ENCODE measurements at places on chromosomes 12 and 14. TPM values are rescaled to one million over a fixed set of nuclear protein-coding genes. Genes with fewer than 3 reads are reported as not detected.
A peak's percentile ranks its signal among the peaks of the same experiment; 100 is the strongest.

GRCh38 chr12:2449586-2449985 lies 345.2 kb upstream of the FKBP4 start:
- H3K27ac ChIP-seq: no peak overlapping the region
- H3K4me1 ChIP-seq: no peaks in the 10 kb centered on the region
- H3K4me3 ChIP-seq: no peak overlapping the region
- no peaks in the 10 kb centered on the region for H3K36me3 ChIP-seq
- H3K27me3 ChIP-seq: no peaks in the 10 kb centered on the region

DNA sequence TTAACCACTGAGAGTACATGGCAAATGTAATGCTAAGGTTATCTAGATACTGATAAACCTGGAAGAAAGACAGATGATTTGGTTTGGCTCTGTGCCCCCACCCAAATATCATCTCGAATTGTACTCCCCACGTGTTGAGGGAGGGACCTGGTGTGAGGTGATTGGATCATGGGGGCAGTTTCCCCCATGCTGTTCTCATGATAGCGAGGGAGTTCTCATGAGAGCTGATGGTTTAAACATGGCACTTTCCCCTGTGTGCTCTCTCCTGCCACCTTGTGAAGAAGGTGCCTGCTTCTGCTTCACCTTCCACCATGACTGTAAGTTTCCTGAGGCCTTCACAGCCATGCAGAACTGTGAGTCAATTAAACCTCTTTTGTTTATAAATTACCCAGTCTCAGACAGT lies 14.2 kb downstream of the NOXRED1 start:
- H3K4me3 ChIP-seq: no peak overlapping the region
- H3K36me3 ChIP-seq: no peaks in the 10 kb centered on the region
- H3K27ac ChIP-seq: no peak overlapping the region
- no peaks in the 10 kb centered on the region for H3K4me1 ChIP-seq
- no peaks in the 10 kb centered on the region for H3K27me3 ChIP-seq

DNA sequence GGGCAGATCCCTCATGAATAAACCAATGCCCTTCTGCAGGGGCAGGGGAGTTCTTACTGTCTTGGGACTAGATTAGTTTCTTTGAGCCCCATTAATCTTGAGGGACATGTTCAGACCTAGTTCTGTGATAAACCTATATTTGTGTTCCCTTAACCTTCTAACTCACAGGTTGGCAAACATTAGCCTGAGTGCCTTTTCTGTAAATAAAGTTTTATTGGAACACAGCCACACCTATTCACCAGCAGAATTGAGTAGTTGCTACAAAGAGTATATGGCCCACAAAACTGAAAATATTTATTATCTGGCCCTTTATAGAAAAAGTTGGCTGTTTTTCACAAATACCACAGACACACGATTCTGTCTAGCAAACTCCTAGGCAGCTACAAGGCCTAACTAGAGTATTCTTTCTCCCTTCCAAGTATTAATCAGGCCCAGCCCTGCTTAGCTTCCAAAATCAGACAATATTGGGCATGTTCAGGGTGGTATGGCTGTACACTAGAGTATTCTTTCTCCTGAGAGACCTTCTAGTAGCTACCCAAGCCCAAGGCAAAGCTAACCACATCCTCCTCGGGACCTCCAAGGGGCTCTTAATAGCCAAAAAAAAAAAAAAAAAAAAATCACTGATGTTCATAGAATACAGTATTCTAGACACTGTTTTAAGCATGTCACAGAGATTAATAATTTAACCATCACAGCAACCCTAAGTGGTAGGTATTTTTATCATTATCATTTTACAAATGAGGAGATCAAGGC lies 199.3 kb upstream of the PWP1 start:
- H3K4me3 ChIP-seq: no peak overlapping the region
- H3K27me3 ChIP-seq: no peaks in the 10 kb centered on the region
- H3K4me1 ChIP-seq: no peaks in the 10 kb centered on the region
- H3K27ac ChIP-seq: no peak overlapping the region

DNA sequence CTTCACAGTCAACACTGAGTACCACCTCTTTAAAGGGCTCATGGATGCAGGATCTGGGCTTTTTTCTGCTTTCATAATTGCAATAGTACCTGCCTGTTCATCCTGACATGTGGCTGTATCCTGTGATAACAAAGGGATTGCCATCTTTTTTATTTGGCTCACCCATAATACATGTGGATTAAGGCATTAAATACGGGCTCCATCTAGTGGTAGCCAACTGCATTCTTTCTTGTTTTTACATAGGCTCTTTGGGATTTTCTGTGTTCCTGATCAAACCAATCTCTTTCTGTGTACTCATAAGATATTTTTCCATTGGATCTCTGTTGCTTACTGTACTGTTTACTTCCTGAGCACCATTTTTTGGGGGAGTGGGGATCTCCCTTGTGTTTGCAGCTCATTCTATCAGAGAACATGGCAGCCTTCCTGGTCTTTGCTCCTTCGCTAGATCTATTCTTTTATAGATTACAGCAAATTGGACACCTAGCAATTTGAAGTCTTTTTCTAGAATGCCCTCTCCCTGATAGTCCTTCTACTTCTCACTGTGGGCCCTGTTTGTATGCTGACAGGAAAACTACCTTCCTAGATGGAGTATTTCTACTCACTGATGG lies 723.4 kb upstream of the MDGA2 start:
- no peaks in the 10 kb centered on the region for H3K36me3 ChIP-seq
- no peaks in the 10 kb centered on the region for H3K4me1 ChIP-seq
- no peak for DNase-seq
- no peak overlapping the region for H3K4me3 ChIP-seq
- no peaks in the 10 kb centered on the region for H3K27me3 ChIP-seq

DNA sequence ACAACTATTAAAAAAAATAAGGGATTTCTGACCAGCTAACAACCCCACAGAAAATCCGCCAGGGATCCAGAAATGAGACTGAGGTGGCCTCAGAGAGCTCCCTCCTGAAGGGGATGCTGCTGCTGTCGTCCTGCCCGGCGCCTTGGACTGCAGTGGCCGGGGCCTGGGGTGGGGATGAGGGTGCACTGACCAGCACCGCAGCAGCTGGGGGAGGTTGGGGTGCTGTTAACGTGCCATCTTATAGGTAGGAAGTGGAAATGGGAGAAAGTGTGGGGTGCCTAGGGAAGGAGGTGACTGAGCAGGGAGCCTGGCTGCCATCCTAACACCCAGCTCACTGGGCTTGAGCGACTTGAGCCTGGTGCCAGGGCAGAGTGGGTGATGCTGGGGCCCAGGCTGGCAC lies 32.0 kb downstream of the DDX11 start:
- no peak for DNase-seq
- peaks cover 5% of the 10 kb centered on the region for H3K27me3 ChIP-seq
- H3K27ac ChIP-seq: no peak overlapping the region
- no peak overlapping the region for H3K4me3 ChIP-seq
- no peaks in the 10 kb centered on the region for H3K4me1 ChIP-seq

- no peak overlapping the region for H3K4me3 ChIP-seq
- peaks cover 2% of the 10 kb centered on the region for H3K4me1 ChIP-seq
- H3K27me3 ChIP-seq: no peaks in the 10 kb centered on the region
Observed at GRCh38 chr12:1552911-1553491, 41.4 kb downstream of the FBXL14 start.

- H3K4me1 ChIP-seq: no peaks in the 10 kb centered on the region
- H3K27ac ChIP-seq: no peak overlapping the region
- no peak for DNase-seq
- H3K36me3 ChIP-seq: no peaks in the 10 kb centered on the region
- no peak overlapping the region for H3K4me3 ChIP-seq
- no peaks in the 10 kb centered on the region for H3K27me3 ChIP-seq
Observed at GRCh38 chr12:96824074-96824837, 82.8 kb upstream of the NEDD1 start.

DNA sequence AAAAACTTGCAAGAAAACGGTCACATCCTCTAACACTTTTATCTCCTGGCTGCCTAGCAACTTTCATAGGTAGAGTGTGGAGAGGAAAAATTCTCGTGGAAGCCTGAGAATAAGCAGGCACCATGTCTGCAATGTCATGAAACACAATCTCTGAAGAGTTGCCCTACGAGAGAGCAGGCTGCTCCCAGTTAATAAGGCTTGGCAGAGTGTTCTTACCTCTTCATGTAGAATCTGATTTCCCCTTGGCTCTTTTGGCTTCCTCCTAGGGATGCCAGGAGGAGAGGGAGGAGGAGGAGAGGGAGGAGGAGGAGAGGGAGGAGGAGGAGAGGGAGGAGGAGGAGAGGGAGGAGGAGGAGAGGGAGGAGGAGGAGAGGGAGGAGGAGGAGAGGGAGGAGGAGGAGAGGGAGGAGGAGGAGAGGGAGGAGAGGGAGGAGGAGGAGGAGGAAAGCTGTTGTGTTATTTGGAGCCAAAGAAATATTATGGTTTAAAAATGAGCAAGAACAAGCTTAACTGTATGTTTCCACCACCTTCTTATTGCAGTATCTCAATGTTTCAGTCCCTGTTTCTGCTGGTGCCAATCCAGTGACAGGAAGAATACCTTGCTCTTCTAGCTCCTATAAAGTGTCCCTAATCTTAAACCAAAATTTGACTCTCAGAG lies 52.9 kb downstream of the EGLN3 start:
- H3K4me1 ChIP-seq: peaks cover 1% of the 10 kb centered on the region
- H3K36me3 ChIP-seq: no peaks in the 10 kb centered on the region
- H3K27me3 ChIP-seq: no peaks in the 10 kb centered on the region

- H3K4me1 ChIP-seq: no peaks in the 10 kb centered on the region
- H3K27me3 ChIP-seq: no peaks in the 10 kb centered on the region
- H3K4me3 ChIP-seq: no peak overlapping the region
- no peaks in the 10 kb centered on the region for H3K36me3 ChIP-seq
Observed at GRCh38 chr12:81274637-81275529, 197.0 kb downstream of the ACSS3 start.

DNA sequence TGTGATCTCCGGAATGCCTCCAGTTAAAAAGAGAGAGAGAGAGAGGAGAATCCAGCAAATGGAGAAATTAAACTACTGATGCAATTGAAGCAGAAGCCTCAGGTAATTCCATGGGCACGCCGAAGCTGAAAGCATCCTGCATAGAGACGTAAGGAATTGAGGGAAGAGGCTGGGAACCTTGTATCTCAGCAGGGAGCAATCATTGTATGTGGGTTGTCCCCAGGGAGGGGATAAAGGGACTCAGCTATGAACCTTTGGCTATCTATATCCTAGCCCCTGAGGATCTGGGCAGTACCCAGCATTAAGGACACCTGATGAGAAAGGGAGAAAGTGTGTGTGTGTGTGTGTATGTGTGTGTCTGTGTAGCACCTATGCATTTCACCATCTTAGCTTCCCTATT lies 95.8 kb upstream of the ATXN7L3B start:
- H3K4me3 ChIP-seq: no peak overlapping the region
- H3K27ac ChIP-seq: no peak overlapping the region
- H3K36me3 ChIP-seq: no peaks in the 10 kb centered on the region
- no peaks in the 10 kb centered on the region for H3K4me1 ChIP-seq

DNA sequence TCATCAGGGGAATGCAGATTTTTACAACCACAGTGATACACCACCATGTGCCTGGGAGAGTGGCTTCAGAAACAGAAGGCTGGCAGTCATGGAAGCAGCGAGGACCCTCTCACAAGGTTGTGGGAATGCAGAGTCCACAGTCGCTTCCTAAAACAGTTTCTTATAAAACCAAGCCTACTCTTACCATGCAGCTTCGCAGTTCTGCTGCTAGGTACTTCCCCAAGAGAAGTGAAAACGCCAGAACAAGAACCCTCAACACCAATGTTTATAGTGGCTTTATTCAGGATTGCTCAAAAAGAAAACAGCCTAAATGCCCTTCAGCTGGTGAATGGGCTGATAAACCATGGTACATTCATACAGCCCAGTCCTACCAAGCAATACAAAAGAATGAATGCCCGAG lies 87.2 kb downstream of the DDX51 start:
- DNase-seq: no peak
- H3K36me3 ChIP-seq: peaks cover 3% of the 10 kb centered on the region
- no peak overlapping the region for H3K4me3 ChIP-seq

- H3K4me3 ChIP-seq: no peak overlapping the region
- H3K27ac ChIP-seq: no peak overlapping the region
- H3K4me1 ChIP-seq: no peaks in the 10 kb centered on the region
- DNase-seq: no peak
Observed at GRCh38 chr14:90491221-90491885, 94.5 kb downstream of the CALM1 start.

DNA sequence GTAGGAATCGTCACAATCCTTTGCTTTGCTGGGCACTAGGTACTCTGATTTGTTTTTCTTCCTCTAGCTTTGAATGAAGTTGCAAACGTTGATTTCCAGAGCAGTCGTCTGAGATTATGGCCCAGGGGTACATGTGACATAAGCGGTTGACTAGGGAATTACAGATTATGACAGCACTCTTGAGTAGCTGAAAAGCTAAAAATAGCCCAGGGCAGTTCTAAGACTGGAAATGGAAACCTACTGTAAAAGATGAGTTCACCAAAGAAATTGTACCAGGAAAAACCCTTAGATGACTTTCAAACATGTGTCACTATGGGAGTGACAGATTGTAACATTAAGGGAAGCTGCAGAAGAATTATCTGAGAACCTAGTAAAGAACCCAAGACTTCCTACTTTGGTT lies 108.5 kb downstream of the ANO6 start:
- H3K36me3 ChIP-seq: no peaks in the 10 kb centered on the region
- no peak overlapping the region for H3K27ac ChIP-seq
- no peak for DNase-seq
- H3K4me3 ChIP-seq: no peak overlapping the region

GRCh38 chr12:47767216-47767724 lies 5.8 kb upstream of the SLC48A1 start:
- H3K36me3 ChIP-seq: no peaks in the 10 kb centered on the region
- peaks cover 15% of the 10 kb centered on the region for H3K4me1 ChIP-seq
- peak; percentile 34 for DNase-seq
- no peak overlapping the region for H3K4me3 ChIP-seq

GRCh38 chr12:111807232-111807631 lies 34.8 kb upstream of the MAPKAPK5 start:
- no peaks in the 10 kb centered on the region for H3K36me3 ChIP-seq
- DNase-seq: no peak
- no peaks in the 10 kb centered on the region for H3K27me3 ChIP-seq
- H3K4me1 ChIP-seq: no peaks in the 10 kb centered on the region
- H3K27ac ChIP-seq: no peak overlapping the region

DNA sequence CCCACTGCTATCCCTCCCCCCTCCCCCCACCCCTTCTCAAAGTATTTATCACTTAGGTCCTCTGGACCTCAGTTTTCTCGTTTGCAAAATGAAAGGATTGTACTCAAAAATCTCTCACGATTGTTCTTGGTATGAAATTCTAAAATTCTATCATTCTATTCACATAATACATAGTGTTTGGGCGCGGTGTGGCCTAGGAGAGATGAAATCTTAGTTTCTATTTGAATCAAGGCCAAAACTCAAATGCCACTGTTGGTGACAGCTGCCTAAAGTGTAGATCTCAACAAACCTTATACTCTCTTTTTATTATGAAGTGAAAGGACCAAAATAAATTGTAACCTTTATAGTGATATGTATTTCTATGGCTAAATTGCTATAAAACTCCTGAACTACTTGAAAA lies 23.7 kb upstream of the YAF2 start:
- no peaks in the 10 kb centered on the region for H3K4me1 ChIP-seq
- no peak overlapping the region for H3K27ac ChIP-seq
- H3K4me3 ChIP-seq: no peak overlapping the region
- H3K36me3 ChIP-seq: no peaks in the 10 kb centered on the region
- no peak for DNase-seq

The PDE3A gene
- total RNA-seq: 0.03 TPM

The TAOK3 gene
- total RNA-seq: 81.3 TPM

The PTPRQ gene
- not detected for total RNA-seq

The WNT1 gene
- 0.85 TPM for total RNA-seq

The SELPLG gene
- total RNA-seq: 111 TPM

The GPR68 gene
- 10.0 TPM for total RNA-seq

The CLEC4C gene
- not detected for total RNA-seq

The SLC16A7 gene
- 43.3 TPM for total RNA-seq

The DHH gene
- total RNA-seq: 0.45 TPM

The PRH2 gene
- not detected for total RNA-seq

Measured in T-cell (primary cell).